HCT116 (cell line): ENCODE measurements at places on chromosomes 1 and 21. TPM values are rescaled to one million over a fixed set of nuclear protein-coding genes. Genes with fewer than 3 reads are reported as not detected.

GRCh38 chr1:202306535-202307345, 35.0 kb downstream of the UBE2T start:
- DNase-seq, result no peak

DNA sequence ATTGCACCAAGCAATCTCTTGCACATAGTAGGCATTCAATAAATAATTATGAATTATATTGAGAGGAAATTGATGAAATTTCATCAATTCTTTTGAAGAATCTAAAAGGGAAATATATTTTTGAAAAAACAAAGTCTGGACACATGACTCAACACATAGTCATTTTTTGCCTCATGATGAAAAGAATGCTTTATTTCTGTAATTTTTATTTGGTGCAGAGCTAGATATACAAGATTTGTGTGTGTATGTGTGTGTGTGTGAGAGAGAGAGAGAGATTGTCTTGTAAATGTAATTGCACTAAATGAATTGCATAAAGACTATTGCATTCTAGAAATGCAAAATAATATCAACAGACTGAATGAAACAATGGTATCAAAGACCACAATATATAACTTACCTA, 206.2 kb upstream of the C1orf87 start:
- DNase-seq, result no peak

DNA sequence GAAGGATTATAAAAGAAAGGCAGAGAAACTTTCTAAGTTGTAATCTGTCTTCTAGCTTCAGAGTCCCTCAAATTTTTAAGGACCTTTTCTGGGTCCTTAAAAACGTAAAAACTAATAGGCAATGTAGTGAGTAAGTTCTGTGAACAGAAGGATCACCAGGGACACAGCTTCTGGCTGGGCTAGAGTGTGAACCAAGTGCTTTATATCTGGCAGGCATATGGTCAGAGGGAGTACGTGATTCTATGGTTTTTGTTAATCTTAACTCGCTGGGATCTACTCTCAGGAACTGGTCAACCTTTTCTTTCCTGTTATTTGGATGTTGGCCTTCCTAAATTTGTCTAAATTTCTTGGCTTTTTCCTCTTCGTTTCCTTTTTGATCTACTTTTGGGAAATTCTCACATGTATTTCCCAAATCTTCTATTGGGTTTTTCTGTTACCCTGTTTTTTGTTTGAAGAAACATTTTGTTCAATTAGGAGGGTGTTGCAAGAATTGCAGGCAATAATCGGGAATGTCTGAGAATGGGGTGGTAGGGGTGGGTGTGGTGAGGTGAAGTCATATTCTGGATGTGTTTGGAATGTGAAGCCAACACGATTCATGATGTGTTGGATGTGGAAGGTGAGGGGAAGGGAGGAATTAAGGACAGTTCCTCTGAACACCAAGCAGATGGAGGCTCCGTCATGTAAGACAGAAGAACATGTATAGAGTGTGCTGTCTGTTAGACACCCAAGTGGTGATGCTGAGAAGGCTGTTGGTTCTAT, 193.2 kb downstream of the FMN2 start:
- DNase-seq, result no peak

- DNase-seq, result no peak
These were observed 125.1 kb downstream of the ETS2 start for GRCh38 chr21:38930853-38931252.

DNA sequence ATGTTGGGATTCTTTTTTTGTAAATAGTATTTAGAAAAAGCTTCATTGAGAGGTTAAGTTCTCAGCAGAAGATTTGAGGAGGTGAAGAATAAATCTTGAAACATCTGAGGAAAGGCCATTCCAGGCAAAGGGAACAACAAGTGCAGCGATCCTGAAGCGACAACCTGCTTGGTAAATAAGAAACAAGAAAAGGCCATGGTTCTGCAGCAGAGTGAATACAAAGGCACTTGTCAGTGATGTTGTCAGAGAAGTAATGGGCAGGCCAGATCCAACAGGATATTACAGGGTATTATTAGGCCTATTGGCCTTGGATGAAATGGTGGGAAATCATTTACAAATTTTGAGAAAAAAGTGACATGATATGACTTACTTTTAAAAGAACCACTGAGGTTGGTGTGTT, 960.0 kb downstream of the PLA2G4A start:
- DNase-seq, result no peak

DNA sequence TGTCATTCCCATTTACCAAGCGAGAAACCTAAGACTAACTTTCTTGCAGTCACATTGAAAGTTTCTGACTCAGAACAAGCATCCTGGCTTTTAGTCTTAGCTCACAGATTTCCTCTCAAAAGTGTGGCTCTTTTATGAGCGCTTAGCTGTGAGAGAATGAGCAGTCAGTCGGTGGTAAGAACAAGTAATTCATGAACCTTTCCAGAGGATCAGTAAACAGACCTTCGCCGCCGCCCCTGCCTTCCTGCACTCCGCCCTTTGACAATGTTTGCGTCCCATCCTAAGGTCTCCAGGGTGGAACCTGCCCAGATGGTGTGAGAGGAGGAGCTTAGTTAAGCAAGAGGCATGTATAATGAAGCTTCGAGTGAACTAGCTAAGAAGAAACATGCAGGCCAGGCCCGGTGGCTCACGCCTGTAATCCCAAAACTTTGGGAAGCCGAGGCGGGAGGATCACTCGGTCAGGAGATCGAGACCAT, 142.4 kb downstream of the GLUL start:
- no peak for DNase-seq

- DNase-seq, result peak; percentile 51
These were observed 33.4 kb upstream of the TENT5B start for GRCh38 chr1:27045973-27046558.

DNA sequence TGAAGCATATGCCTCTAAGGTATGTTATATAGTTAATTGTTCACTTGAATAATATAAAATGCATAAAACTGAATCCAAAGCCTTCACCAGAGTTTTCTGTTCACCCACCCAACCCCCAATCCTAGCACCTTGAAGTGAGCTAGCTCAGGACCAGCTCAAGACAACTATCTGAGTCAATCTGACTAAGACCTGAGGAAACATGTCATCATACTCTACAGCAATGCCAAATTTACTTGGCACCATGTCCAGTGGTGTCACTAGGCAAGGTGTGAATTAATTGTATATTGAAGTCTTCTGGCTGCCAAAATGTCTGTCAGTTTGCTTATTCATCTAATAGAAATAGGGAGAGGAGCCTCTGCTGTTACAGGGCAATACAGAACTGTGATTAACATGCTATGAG, 3.8 kb downstream of the DNASE2B start:
- no peak for DNase-seq

- no peak for DNase-seq
These were observed 18.4 kb downstream of the ATP1A4 start for GRCh38 chr1:160169553-160170399.

- no peak for DNase-seq
These were observed 11.5 kb downstream of the ARHGEF10L start for GRCh38 chr1:17550729-17551584.

- DNase-seq, result no peak
These were observed 72.3 kb downstream of the RGL1 start for GRCh38 chr1:183877053-183877720.

GRCh38 chr1:24387636-24388175, 25.9 kb downstream of the STPG1 start:
- DNase-seq, result no peak

DNA sequence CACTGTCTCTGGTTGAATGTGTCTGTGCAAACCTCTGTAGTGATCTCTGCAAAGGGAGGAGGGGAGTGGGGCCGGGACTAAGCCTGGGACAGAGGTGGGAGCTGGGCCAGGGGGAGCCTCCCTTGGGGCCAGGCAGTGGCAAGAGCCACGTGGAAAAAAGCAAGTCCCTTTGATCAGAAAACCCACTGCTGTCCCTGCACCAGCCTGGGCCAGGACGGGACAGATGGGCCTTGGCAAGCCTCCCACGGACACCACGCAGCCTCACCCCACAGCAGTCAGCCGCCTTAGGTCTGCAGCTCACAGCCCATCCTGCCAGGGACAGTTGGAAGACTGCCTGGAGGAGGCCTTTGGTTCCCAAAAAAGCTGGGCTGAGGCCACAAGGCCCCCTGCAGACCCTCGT, 11.7 kb upstream of the TRAPPC10 start:
- DNase-seq, result no peak

- DNase-seq, result no peak
These were observed 65.4 kb downstream of the AK4 start for GRCh38 chr1:65213271-65214023.

- no peak for DNase-seq
These were observed 37.7 kb downstream of the SYCP1 start for GRCh38 chr1:114892194-114892918.

- no peak for DNase-seq
These were observed 27.6 kb downstream of the CLDN14 start for GRCh38 chr21:36452281-36452825.

FABP3 gene
- not detected for total RNA-seq

KCNN3 gene
- total RNA-seq, result 1.1 TPM

OR2T2 gene
- not detected for total RNA-seq

CLDN17 gene
- total RNA-seq, result not detected
